ENCODE measurements at places on chromosomes 4 and X.

GRCh38 chrX:10296576-10296975, 139.8 kb downstream of the CLCN4 start:
- peak; percentile 64 for DNase-seq

- no peak for DNase-seq
These were observed 111.3 kb downstream of the TET2 start for GRCh38 chr4:105257817-105258495.

DNA sequence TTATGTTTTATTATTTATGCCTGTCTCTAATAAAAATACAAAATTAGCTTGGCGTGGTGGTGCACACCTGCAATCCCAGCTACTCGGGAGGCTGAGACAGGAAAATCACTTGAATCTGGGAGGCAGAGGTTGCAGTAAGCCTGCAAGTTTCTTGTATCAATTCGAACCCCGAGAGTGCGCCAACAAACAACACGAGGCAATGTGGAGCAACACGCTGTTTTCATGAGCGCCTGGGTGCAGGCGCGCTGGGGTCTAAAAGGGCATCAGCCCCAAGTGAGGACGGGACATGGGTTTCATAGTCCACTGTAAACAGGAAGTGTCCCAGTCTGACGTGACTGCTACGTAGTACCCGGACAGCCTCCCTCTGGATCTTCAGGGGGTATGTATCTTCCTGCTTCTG, 1634.6 kb upstream of the AGA start:
- DNase-seq: no peak

DNA sequence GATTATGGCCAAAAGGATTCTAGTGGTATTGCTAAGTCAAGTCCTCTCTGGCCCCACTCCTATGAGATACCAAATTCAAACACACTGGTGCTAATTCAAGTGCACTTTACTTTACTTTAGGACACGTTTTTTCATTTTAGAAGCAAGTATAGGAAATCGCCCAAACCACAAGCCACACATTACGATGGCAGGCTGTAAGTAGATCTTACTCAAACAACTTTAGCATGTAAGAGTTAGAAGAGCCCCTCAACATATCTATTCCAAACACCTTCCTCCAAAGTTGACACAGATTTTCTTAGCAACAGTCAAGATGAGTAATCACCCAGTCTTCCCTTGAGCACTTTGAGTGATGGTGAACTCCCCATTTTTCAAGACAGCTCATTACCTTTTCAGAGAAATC, 43.6 kb downstream of the DRD5 start:
- no peak for DNase-seq

DNA sequence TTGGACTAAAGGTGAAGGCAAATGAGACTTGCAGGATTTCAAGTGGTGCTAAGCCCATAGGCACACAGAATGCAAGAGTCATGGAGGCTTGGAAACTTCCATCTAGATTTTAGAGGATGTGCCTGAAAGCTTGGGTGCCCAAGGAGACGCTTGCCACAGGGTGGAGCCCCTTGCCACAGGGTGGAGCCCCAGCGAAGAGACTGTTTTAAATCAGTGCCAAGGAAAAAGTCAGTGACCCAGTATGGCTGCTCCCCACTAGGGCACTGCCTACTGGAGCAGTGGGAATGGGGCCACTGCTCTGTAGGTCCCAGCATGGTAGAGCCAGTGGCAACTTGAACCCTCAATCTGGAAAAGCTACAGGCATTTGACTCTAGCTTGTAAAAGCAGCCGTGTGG, 794.2 kb upstream of the LCORL start:
- DNase-seq: no peak

- DNase-seq: no peak
These were observed 543.5 kb downstream of the GABRG1 start for GRCh38 chr4:45580334-45580733.

DNA sequence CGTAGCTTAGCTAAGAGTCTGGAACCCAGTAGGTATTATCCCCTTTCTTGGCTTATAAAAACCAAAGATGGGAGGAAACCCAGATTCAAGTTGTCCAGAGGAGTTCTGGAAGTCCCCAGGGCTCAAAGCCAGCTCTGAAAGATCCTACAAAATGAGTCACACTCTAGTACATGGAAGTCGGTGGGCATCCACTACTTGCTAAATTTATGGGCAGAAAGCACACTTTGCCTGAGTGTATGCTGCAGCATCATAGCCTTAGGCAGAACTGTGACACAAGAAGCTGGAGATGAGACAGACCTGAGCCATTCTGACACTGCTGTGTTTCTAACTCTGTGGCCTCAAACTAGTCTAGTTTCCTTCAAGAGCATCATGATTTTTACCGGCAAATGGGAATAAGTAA, 429.3 kb downstream of the AFF2 start:
- DNase-seq: no peak

DNA sequence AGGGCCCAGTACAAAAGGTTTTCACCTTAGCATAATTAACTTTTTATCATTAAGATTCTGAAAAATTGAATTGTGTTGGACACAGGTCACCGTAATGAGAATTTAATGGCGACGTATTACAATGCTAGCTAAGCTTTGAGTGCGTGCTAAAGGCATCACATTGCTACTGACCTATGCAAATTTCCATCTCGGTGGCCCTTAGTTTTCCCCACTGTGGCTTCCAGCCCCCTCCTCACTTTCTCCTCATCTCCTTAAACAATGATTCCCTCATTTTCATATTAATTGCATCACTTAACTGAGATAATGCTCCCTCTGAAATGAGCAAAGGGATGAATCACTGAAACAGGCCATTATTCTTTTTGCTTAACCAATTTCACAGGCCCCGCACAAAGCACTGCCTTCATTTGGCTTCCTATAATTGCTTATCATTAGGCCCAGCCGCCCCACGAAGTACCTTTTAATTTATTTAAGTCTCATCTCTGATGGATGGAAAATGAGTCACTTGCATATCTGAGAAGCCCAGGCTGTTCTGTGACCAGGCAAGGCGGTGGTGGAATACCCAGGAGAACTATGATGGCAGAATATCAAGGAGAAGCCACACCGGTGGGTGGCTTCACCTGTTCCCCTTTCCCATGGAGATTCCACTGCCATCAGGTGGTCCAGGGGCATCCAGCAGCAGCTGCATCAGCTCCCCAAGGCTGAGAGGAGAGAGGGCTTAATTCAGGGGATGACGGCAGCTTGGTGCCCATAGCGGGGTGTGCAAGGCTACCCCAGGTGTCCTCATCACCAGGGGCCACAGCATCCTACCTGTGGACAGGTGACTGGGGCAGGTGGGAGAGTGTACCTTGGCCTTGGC, 223.8 kb upstream of the BOD1L1 start:
- no peak for DNase-seq

DNA sequence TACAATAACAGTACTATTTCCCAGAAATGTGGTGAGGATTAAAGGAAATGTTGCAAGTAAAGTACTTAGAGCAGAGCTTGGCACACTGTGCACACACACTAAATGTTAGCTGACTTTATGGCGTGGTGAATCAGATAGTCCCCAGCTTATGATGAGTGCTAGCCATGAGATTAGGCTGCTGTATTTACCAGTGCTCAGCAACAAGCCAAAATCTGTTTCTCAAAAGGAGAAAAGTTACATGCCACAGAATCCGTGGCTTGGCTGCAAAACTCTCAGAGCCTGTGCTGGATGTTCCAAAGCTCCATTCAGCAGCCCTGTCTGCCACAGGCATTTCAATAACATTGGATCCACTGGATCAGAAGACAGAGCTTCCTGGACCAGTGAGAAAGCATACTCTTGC, 12.8 kb upstream of the STBD1 start:
- DNase-seq: no peak

Data from fibroblast of skin of left quadriceps (primary cell).